ENCODE measurements at places on chromosomes 11 and 22.

DNA sequence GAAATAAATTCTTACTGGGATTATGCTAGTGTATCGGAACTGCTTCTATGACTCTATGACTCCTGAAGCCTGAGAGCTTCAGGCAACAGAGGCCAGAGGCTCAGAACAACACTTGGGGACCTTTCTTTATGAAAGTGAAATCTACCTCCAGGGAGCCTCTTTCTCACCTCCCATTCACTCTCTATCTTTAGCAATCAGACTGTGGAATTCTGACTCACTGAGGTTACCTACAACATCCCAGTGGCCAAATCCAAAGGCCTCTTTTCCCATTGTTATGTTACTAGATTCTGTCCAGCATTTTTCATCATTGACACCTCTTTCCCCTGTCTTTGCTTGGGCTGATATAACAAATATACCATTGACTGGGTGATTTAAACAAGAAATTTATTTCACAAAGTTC, 14.1 kb upstream of the CYB5R2 start:
- no peak for DNase-seq

DNA sequence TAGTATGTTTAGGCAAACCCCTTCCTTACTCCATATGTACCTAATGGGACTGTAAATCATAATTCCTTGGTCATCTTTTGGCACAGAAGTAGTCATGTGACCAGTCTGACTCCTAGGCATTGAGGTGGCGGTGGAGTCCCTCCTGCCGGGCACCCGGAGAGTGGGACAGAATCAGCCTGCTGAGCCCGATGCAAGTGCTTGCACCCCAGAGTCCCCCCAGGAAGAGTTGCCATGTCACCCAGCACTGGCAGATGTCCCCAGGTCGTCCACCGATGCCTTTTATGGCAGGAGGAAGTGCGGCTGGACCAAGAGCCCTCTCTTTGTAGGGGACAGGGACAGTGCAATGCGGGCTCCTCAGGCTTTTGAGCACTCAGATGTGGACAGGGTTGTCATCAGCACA, 500.3 kb downstream of the NELL1 start:
- DNase-seq = no peak

DNA sequence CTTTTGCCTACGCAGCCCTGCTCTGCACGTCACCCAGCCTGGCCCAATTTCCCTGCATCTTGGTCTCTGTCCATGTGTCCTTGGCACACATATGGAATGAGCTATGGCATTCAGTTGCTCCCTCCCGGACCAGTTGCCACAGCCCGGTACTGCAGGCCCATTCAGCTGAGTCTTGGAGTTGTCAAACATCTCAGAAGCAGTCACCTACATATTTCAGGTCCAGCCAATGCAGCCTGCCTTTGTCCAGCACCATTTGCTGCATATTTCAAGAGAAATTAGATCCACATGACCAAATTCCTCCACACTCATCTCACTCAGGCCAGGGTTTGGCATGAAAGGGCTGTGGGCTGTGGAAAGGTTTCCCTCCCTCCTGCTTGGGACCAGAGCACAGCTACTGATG, 76.8 kb downstream of the MN1 start:
- no peak for DNase-seq

- no peak for DNase-seq
These were observed 717.6 kb upstream of the ANO5 start for GRCh38 chr11:21475276-21475675.

DNA sequence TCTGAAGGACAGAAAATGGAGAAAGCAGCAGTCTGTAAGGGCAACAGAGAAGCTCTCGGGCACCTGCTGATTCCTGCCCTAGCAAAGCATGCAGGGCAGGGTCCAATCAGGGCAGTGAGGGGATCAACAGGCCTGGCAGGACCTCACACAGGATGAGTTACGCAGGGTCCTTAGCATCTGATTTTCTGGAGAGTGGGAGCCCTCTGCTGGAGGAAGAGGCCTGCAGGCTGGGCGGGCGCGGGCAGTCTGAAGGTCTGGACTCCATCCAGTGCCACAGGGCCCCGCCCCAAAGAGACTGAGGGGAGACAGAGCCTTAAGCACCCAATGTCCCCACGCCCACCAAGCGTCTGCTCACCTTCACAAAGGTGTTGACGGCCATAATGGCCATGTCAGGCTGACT, 28.9 kb downstream of the AP1B1 start:
- no peak for DNase-seq

Data from MV-4-11 (cell line).